ENCODE measurements at places on chromosomes 4 and X.

DNA sequence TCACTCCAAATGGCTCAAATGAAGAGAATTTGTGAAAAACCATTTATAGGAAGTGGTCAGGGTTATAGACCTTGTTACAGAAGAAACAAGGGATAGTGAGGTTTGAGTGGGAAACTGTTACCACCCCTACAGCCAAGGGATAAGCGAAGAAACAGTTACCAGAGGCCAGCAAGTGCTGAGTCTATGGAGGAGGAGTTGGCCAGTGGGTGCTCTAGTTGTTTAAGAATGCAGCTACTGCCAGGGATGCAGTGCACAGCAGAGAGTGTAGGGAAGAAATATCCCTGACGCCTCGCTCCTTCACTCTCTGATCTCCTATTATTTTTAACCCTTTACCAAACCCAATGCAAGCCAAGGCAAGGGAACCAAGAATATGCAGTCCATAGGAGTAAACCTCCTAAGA, 15.2 kb upstream of the SYTL4 start:
- DNase-seq: no peak

DNA sequence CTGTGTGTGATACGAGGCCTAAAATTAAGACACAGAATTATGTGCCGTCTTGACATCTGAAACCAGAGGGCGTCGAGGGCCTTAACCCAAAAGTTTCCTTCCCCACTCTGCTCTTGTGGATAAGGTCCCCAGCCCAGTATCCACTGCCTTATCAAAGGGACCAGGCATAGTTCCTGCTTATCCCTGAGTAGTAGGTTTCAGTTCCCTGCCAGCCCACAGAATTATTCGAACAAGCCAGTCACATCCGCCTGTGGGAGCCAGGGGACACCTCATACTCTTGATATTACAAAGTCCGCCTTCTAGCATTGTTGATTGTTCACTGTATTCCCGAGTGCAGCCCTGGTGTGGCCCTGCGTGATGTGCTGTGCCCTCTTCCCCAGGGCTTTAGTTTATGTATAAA, 5.4 kb upstream of the MMRN1 start:
- DNase-seq: no peak

- DNase-seq: no peak
Measured at GRCh38 chr4:159283696-159284095, 180.8 kb downstream of the RAPGEF2 start.

DNA sequence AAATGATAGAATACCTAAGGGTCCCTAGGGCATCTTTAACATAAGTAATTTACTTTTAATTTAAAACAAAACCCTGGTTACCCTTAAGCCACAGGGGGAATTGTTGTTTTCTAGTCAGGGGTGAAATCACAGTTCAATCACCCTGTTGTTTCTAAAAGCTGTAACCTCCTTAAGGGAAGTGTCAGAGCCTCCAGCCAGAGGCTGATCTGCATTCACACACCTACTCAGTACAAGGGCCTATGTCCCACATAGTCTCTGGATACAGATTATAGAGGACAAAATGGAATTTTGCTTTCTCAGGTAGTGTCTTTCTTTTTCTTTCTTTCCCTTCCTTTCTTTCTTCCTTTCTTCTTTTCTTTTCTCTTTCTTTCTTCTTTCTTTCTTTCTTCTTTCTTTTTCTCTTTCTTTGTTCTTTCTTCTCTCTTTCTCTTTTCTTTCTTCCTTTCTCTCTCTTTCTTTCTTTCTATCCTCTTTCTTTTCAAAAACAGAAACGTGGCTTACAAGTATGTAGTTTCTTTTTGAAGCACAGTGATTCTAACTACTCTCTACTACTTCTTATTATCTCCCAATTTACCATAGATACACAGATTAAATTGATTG, 31.1 kb upstream of the BMPR1B start:
- no peak for DNase-seq

GRCh38 chr4:109846395-109847098, 1.4 kb upstream of the LRIT3 start:
- DNase-seq: no peak

GRCh38 chr4:147799986-147800555, 68.2 kb downstream of the ARHGAP10 start:
- DNase-seq: no peak

- DNase-seq: no peak
Measured at GRCh38 chr4:128940971-128941370, 131.5 kb downstream of the JADE1 start.

GRCh38 chrX:23799469-23800065, 16.6 kb downstream of the SAT1 start:
- DNase-seq: no peak

DNA sequence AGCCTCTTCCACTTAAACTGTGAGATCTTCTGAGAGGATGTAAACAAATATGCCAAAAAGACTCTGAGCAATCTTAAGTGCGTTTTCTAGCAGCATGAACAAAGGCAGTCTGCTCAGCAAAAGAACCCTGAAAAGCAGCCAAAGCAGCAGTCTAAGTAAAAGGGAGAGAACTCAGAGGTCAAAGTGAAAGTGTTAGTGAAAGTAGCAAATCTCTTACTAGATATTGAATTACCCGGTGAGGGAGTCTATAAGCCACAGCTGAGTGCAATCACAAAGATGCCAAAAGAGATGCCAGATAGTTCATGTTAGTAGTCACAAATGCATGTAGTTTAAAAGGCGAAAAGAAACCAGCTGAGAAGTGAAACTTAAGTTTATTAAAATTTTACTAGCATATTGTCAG, 7.9 kb upstream of the GNRHR start:
- no peak for DNase-seq

DNA sequence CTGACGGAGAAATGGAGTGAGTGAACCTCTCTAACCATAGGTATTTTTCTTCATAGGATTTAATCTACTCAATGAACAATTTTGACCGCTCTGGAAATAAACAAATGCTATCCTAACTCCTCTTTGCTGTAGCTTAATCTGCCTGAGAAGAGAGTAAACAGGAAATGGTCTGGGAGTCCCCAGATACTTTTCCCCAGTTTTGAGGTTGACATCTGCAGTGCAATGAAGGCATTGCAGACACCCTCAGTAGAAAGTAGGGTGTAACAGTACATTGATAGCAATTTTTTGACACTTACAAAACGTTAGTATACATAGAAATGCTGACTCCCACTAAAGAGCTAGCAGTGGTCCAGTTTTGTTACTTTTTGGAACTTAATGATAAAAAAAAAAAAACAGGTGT, 495.9 kb upstream of the FAM241A start:
- DNase-seq: no peak

DNA sequence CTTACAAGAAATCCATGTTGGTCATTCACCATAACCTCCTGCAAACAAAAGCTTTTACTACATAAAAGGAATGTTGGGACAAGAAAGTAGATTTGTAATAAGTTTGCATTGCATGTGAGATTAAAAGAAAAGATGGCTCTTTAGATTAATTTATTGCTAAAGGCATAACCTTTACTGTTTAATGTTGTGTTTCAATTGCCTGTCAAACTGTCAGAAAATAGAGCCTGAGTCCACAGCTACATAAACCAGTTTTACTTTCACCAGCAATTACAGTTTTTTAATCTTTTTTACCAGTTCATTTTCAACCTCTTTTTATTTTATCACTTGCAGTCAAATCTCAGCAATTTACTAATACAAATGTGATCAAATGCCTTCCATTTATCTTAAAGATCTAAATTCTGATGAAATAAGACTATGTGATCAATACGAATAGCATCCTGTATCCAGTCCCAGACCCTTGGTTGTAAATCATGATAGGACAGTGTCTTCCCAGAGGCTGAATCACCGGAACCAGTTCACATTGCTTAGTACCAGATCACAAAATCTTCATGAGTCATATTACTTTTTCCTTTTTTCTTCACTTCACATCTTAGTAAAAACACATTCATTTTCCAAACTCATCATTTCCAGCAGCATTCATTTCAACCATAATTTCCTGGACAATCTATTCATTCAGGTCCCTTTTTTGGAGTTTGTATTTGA, 95.4 kb upstream of the FRG1 start:
- no peak for DNase-seq
